ENCODE measurements at places on chromosomes 2 and 18. TPM values are rescaled to one million over a fixed set of nuclear protein-coding genes. Genes with fewer than 3 reads are reported as not detected.

CCDC148 gene
- not detected for total RNA-seq

ABCG8 gene
- not detected for total RNA-seq

TBR1 gene
- total RNA-seq, result not detected

TRAF3IP1 gene
- total RNA-seq, result 6.8 TPM

- H3K4me1 ChIP-seq, result peaks cover 59% of the 10 kb centered on the region
- peaks cover 11% of the 10 kb centered on the region for H3K36me3 ChIP-seq
- no peaks in the 10 kb centered on the region for H3K27me3 ChIP-seq
- peak; percentile 71 for DNase-seq
- peak overlapping the region; percentile 71 for H3K27ac ChIP-seq
These were observed 104.9 kb downstream of the RBMS1 start for GRCh38 chr2:160388464-160389263.

DNA sequence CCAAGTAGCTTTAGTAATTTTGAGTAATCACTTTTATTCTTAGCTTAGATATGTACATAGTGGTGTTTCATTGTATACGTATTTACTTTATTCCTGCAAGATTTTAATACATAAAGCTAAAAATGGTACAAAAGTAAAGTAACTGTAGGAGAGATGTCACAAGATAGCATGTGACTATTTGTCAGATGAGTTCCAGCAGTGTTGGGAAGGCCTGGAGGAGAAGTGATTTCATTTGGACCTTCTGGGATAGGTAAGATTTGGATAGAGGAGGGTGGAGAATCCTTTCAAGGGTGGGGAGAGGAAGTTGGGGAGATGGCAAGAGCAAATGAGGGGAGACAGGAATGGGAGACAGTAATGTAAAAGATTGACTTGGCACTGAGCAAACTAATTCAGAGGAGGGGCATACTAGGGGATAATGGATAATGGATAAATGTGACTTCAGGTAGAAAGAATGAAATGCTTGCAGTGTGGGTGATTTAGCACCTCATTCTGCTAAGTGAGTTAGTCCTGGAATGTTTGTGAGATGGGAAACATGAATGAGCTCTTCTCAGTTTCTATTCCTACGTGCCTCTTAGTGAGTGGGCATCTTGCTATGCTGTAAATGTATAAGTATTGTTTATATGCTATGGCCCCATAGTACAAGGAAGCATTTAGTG is 10.5 kb downstream of the WDR43 start:
- DNase-seq, result no peak
- peaks cover 33% of the 10 kb centered on the region for H3K36me3 ChIP-seq
- no peak overlapping the region for H3K4me3 ChIP-seq
- peak overlapping the region; percentile 37 for H3K27ac ChIP-seq
- no peaks in the 10 kb centered on the region for H3K27me3 ChIP-seq
- H3K4me1 ChIP-seq, result peaks cover 14% of the 10 kb centered on the region

- DNase-seq, result no peak
- no peak overlapping the region for H3K27ac ChIP-seq
- H3K4me1 ChIP-seq, result no peaks in the 10 kb centered on the region
- no peak overlapping the region for H3K4me3 ChIP-seq
- H3K36me3 ChIP-seq, result peaks cover 16% of the 10 kb centered on the region
- H3K27me3 ChIP-seq, result no peaks in the 10 kb centered on the region
These were observed 22.3 kb downstream of the DTNB start for GRCh38 chr2:25651066-25651465.
